GM19239 (cell line): ENCODE measurements at places on chromosomes 7 and 10.

GRCh38 chr10:61606959-61607907, 55.5 kb upstream of the CABCOCO1 start:
- no peak for DNase-seq

DNA sequence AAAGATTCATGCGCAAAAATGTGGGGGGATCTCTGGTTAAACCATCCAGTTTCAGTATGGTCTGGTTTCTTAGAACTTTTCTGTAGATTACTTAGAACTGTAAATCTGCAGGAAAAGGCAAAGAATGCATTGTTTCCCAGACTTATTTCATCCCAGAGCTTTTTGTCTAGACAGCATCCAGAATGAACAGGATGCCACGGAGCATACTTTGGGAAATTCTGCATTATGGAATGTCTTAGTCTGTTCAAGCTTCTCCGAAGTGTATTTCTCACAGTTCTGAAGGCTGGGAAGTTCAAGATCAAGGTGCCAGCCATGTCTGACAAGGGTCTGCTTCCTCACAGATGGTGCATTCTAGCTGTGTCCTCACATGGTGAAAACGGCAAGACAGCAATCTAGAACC, 136.3 kb downstream of the INHBA start:
- DNase-seq: no peak

- DNase-seq: peak; percentile 16
These were observed 145.2 kb downstream of the FRMD4A start for GRCh38 chr10:14185316-14186045.

DNA sequence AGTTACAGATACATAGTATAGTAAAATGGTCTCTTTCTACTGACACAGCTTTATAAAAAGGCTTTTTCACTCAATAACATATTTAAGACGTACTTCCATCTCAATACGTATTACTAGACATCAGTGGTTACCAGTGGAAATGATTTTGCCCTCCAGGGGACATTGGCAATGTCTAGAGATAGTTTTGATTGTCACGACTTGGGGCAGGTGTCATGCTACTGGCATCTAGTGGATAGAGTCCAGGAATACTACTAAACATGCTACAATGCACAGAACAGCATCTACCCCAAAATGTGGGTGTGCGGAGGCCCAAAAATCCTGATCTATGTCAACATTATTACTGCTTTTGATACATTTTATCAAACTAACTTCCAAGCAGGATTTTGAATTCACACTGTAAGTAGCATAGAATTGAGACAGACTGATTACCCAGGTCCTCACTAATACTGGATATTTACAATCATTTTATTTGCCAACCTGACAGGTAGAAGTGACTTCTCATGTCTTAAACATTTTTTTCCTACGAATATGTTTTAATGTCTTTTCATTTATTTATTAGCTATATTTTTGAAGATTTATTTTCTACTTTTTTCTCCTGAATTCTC, 53.8 kb downstream of the HGF start:
- no peak for DNase-seq

DNA sequence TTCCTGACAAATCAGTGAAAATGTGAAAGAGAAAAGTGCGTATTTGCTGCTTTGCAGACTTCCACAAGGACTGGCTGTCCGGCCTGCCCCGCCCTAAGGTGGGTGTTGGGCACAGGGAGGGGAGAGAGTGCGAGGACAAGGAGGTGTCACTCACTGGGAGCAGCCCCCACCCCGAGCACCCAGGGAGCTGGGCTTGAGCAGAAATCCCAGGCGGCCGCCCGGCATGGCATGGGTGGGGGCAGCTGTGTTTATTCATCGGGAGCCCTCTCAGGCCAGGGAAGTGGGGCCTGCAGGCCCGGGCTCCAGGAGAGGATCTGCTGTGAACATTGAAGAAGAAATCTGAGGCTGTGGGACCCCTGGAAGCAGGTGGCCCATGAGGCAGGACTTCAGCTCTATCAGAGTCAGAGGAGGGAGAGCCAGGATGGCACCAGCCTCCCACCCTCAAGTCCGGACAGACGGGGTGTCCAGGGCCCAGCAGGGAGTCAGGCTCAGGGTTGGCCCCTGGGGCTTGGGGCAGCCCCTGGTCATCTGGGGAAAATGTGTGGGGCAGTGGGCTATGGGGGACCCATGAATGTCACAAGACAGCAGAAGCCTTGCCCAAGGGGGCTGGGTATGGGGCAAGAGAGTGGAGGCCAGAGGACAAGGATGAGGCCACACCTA, 164.4 kb upstream of the PPP2R2D start:
- no peak for DNase-seq

- DNase-seq: no peak
These were observed 6.3 kb downstream of the IQCE start for GRCh38 chr7:2564970-2565540.

GRCh38 chr7:134280508-134280907, 36.2 kb downstream of the SLC35B4 start:
- no peak for DNase-seq

- DNase-seq: no peak
These were observed 403 bp downstream of the CDK6 start for GRCh38 chr7:92835851-92836488.

- DNase-seq: no peak
These were observed 59.5 kb downstream of the TMEM130 start for GRCh38 chr7:98810153-98810802.

DNA sequence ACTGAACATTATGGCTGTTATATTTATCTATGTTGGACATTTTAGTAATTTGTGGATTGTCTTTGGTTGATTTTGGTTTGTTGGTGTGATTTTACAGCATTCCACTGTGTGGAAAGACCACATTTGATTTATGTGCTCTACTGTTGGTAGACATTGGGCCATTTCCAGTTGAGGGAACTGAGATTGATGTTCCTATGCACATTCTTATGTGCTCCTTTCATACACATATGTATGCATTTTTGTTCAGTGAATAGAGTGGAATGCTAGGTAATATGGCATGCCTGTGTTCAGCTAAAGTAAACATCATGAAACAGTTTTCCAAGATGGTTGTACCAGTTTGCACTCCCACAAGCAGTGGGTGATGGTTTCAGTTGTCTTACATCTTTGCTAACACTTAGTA, 15.1 kb downstream of the CACNB2 start:
- no peak for DNase-seq

DNA sequence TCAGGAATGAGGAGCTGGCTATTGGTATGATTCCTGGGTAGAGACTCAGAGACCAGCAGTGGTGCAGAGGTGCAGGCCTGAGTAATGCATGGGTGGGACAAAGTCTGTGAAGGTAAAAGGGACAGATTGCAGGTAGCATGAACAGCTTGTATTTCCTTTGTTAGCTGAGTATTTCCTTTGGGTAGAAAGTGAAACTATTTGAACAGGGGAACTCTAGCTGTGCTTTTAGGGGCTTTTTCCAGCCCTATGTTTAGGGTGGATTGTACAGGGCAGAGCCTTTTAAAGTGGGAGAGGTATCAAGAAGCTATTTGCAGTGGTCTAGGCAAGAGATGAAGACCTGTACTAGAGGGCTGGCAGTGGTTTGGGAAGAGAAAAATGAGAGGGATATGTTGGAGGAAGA, 739.9 kb downstream of the REEP3 start:
- DNase-seq: no peak

DNA sequence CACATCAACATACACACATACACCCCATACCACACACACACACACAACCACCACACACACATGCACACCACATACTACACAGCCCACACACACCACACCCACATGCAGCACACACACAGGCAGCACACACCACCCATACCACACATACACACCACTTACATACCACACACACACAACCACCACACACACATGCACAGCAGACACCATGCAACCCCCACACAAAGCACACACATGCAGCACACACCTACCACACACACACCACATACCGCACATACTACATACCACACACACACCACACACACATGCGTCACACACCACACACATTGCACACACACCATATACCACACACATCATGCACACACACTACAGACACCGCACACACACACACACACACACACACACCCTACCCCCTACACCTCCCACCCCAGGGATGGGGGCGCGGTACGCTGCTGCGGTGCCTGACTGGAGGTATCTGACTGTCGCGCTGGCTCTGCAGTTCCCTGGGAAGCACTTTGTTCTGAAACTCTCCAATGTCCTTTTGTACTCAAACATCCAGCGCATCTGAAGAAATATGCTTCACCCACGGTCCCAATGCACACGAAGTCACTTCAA, 5.4 kb upstream of the TRPV6 start:
- no peak for DNase-seq

DNA sequence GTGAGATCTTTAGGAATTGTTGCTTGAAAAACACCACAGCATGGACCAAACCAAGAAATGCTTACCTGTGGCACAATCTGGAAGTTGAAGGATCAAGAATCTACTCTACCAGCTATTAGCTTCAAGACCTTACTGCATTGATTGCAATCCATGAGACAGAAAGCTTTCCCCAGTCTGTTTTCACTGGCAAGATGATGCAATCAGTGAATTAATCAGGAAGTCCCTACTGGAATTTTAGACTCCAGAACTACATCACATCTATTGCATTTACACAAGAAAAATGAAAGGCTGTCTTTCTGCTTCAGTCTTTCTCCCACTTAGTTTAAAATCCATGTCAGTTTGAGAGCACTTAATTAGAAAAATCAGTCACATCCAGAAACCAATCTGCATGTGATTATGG, 191.7 kb downstream of the TFEC start:
- DNase-seq: no peak

DNA sequence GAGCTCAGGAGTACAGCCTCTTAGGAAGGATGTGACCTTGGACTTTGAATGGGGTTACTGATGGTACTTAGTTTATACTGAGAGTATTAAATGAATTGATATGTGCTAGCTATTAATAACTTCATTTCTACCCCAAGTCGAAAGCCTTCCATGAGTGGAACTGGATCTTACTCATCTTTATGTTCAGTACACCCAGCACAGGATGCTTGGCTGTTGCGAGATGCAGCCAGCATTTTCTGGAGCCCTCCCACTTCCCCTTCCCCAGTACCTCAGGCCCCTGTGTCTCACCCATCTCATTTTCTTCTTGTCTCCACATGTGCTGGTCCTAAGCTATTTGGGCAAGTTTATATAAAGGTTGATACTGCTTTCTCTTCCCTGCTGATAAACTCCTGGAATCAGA, 7.2 kb downstream of the UPP1 start:
- DNase-seq: no peak

DNA sequence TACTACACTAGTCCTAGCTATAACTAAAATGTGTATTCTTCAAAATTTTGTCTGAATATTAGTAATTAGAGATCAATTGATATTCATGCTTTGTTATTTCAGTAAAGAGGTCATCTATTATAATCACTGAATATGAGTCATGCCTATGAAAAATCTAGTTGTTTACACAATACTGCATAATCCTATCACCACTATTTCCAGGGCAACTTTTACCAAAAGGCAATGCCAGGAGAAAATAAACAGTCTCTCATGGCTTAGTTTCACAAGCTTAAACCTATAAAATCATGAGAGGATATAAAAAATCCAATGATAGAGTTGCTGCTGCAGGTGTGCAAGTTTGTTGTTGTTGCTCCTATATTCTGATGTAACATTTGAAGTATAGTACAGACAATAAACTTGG, 149.9 kb upstream of the COL1A2 start:
- DNase-seq: no peak

DNA sequence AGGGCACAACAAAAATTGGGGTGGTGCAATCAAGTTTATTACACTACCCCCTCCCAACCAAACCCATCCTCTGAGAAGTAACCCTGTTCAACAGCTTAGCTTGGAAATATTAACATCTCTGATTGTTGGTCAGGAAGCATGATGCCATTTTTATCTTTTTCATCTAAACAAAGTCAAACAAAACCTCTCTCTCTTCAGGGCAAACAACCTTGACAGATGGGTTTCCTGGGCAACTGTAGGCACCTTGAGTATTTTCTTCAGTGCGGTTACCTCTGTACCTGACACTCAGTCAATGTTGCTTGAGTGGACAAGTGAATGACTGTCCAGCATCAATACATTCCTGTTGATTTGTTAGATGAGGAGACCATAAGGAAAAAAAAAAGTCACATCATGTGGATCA, 183.6 kb downstream of the NRP1 start:
- no peak for DNase-seq

DNA sequence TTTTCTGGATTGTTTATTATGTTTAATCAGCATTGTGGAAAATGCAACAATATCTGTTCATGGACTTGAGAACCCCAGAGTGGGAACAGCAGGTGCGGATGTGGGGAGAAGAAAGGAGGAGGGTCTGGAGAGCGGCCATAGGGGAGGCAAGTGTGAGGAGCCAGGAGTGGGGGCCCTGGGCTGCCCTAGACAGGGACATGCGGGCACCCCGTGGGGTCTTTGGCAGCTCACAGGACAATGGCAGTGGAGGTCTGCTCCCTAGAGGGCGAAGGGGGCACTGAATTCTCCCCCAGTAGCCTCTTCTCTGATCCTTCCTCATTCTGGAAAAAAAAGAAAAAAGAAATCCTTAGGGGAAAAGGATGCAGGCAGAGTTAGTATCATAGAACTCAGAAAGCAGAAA, 8.9 kb downstream of the TMEM176B start:
- DNase-seq: no peak

- no peak for DNase-seq
These were observed 16.8 kb upstream of the KIF20B start for GRCh38 chr10:89684604-89685003.

GRCh38 chr10:127193125-127193524, 3.3 kb downstream of the INSYN2A start:
- no peak for DNase-seq

- DNase-seq: no peak
These were observed 41.9 kb upstream of the PDCD4 start for GRCh38 chr10:110829721-110830410.

DNA sequence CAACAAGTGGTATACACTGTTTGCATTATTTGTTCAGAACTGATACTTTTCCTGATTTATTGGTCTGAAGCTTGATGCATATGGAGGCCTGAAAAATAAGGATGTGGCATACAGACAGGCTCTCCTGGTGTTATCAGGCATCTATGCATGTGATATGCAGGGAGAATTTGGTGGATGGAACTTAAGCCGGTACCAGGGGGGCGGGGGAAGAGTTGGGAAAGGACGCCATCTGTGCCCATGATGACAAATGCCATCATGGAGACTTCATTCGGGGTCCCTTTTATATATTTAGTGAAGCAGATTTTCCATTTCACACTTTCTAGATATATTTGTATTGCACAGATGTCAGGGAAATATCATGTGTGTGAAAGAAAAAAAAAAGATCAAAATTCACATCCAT, 5.4 kb downstream of the HECW1 start:
- no peak for DNase-seq

- no peak for DNase-seq
These were observed 92.2 kb upstream of the GNA12 start for GRCh38 chr7:2936301-2936700.
